ENCODE measurements at places on chromosomes 3 and 15. TPM values are rescaled to one million over a fixed set of nuclear protein-coding genes. Genes with fewer than 3 reads are reported as not detected.

DNA sequence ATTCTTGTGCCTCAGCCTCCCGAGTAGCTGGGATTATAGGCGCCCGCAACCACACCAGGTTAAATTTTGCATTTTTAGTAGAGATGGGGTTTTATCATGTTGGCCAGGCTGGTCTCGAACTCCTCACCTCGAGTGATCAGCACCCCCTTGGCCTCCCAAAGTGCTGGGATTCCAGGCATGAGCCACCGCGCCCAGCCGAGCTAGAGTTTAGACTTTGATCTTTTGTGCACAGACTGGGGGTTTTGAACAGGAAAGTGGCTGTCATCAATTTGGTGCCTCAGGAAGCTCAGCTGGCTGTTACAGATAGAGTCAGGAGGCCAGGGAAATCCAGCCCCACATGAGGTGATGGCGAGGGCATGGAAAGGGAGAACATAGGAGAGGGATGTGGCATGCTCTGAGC, 19.3 kb upstream of the IREB2 start:
- DNase-seq, result no peak

DNA sequence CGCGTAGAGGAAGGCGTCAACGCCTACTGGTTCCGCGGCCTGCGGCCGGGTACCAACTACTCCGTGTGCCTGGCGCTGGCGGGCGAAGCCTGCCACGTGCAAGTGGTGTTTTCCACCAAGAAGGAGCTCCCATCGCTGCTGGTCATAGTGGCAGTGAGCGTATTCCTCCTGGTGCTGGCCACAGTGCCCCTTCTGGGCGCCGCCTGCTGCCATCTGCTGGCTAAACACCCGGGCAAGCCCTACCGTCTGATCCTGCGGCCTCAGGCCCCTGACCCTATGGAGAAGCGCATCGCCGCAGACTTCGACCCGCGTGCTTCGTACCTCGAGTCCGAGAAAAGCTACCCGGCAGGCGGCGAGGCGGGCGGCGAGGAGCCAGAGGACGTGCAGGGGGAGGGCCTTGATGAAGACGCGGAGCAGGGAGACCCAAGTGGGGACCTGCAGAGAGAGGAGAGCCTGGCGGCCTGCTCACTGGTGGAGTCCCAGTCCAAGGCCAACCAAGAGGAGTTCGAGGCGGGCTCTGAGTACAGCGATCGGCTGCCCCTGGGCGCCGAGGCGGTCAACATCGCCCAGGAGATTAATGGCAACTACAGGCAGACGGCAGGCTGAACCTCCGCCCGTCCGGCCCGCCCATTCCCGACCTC, 4.1 kb downstream of the ISLR2 start:
- no peak for DNase-seq

GRCh38 chr3:67884345-67884744, 229.9 kb upstream of the SUCLG2 start:
- no peak for DNase-seq

DNA sequence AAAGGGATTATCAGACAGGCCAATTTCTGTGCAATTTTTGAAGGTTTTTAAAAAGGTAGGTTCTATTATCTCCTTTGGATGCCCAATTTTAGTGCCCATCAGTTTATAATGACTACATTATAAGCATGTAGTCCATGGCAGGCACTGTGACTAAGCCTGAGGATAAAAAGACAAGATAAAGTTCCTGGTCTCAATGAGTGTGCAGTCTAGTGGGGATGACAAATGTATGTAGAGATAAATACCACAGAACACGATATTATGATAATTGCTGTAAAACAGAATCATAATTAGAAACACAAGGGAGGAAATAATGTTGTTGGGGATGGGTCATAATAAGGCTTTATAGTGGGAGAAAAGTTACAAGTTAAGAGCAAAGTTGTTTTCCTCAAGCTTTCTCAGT, 163.1 kb downstream of the ZNF385D start:
- peak; percentile 3 for DNase-seq

GRCh38 chr3:72047221-72047871, 262.4 kb upstream of the PROK2 start:
- DNase-seq, result no peak

DUOX1 gene
- total RNA-seq, result not detected

GRCh38 chr3:194577986-194578905, 55.0 kb downstream of the TMEM44 start:
- peak; percentile 96 for DNase-seq

TMEM212 gene
- total RNA-seq, result not detected

SLC38A3 gene
- not detected for total RNA-seq

GRCh38 chr15:89898614-89899294, 5.0 kb upstream of the AP3S2 start:
- peak; percentile 42 for DNase-seq

C3orf20 gene
- total RNA-seq, result not detected

GMPPB gene
- 31.0 TPM for total RNA-seq

DNA sequence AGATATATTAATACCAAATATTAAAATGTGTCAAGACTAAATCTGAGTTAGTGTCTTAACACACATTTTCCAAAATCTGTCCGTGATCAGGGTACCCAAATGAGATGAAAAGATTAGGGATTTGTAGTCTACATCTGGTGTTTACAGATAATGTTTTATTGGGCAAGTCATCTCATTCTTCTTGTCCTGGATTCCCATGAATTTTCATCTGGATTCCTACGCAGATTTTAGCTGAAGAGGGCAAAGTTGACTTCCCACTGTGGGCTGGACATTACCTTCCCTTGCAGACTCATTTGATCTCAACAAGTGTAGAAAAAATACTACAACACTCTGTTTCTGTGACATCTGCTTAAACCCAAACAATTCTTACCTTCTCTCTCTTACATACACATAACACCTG, 79.1 kb downstream of the CEP63 start:
- DNase-seq, result no peak

DNA sequence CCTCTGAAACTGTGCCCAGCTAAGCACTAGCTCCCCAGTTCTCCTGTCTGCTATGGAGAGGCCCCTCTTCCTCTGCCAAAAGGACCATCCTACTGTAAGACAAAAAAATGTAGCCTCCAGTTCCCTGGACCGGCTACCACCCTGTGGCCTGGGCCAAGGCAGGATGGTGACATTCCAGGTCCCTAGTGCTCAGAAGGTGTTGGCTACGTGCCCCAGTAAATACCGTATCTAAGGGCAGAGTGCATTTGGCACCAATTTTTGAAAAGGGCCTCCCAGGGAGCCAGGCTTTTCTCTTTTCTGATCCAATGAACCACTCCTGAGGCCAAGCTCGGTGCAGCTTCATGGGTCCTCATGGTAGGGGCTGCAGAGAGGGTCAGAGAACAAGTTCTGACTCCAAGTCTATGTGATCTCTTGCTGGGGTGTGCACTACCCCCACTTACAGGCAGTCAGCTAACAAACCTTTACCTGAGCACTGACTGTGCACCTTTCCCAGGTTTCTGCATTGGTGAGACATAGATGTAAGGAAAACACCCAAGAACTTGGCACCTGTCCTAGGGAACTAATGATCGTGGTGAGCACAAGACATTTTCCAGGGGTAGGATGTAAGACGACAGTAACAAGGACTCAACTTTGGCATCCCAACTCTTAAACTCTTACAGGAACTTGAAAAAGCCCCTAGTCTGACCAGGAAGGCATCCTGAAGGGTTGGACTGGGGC, 32.6 kb downstream of the TLE3 start:
- DNase-seq, result no peak

DNA sequence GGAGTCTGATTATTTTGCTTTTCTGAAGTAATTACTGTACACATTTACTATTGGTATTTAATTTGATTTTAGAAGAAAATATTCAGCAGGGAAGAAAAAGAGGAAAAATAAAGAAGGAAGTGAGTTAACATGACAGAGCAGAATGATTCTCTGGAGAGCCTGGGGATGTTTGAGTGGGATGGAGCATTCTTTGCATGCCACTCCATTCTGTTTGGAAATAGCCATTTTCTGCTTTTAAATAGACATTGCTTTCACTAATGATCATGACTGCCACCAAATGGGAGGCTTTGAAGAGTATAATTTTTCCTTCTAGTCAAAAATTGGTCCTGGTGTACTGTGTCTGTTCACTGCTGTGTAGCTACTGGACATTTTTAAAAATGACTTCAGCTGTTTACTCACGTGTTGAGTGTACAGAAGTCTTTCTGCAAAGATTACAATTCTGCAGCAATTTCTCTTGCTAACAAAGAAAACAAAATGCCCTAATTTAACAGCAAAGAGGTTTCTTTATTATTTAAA, 196.1 kb downstream of the RYR3 start:
- DNase-seq, result no peak

GRCh38 chr15:31027910-31028578, 36.6 kb upstream of the MTMR10 start:
- DNase-seq, result peak; percentile 17

ARHGEF26 gene
- total RNA-seq, result 2.0 TPM

GRCh38 chr3:128318275-128318941, 148.3 kb downstream of the DNAJB8 start:
- no peak for DNase-seq

DNA sequence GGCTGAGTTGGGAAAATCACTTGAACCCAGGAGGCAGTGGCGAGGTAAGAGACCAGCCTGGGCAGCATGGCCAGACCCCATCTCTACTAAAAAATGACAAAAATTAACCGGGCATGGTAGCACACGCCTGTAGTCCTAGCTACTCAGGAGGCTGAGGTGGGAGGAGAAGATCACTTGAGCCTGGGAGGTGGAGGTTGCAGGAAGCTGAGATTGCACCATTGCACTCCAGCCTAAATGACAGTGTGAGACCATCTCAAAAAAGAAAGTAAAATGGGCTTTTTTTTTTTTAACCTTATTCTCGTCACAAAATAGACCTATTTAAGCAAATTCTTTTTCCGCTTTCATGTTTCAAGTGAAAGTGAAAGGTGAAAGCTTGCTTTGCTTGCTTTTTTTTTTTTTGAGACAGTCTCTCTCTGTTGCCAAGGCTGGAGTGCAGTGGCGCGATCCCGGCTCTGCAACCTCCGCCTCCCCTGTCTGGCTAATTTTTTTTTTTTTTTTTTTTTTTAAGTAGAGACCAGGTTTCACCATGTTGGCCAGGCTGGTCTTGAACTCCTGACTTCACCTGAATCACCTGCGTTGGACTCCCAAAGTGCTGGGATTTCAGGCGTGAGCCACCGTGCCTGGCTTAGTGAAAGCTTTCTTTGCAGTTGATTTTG, 3.6 kb downstream of the PDIA3 start:
- DNase-seq, result peak; percentile 27

- DNase-seq, result peak; percentile 80
Measured at GRCh38 chr3:30658328-30659052, 52.1 kb downstream of the TGFBR2 start.

DNA sequence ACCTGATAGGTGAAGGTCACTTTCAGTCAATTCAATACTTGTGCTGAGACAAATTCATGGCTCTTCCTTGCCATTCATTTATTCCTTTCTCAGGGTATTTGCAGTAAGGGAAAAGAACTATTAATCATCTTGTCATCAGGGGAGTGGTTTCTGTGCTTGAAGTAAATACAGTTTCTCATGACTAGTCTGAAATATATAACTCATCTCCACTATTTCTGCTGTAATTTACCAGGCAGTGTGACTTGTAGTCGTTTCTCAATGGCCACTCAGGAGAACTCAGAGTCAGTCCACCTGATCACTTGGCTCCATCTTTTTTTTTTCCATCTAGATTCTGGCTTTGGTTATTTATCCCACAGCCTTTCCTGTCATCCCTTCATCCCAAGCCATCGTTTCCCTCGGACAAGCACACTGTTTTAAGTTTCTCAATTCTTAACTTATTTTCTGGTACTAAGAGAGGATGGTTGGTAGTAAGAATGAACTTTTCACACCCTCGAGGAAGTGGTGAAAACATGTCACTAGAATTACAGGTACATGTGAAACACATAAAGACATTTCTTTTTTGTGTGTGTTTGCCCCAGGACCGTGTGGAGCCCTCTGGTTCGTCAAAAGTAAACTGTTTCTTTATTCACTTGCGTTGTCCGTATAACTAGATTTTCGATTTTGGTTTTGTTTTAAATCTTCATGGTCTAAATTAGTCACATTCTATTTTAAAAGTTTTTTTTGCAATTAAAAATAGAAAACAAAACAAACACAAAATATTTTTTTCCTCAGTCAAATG, 620.2 kb downstream of the ZBBX start:
- no peak for DNase-seq

SFMBT1 gene
- 12.5 TPM for total RNA-seq

GRCh38 chr15:83850015-83850414, 196.1 kb downstream of the ADAMTSL3 start:
- no peak for DNase-seq

SYNPR gene
- total RNA-seq, result not detected

- peak; percentile 36 for DNase-seq
Measured at GRCh38 chr3:136750209-136750896, 1.8 kb downstream of the STAG1 start.

DNA sequence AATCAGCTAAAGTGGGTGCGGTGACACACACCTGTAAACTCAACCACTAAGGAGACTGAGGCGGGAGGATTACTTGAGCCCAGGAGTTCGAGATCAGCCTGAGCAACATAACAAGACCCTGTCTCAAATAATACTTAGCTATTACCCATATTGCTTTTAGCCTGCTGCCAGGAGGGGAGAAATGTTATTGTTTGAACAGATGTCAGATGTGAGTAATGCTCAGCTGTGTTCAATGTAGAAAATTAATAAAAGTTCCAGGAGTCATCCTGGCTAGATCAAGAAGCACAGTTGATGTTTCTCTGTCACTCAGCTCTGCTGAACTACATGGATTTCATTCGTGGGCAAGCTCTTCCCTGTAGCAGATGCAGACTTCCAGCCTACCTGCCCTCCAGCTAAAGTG, 22.2 kb downstream of the LSM3 start:
- no peak for DNase-seq

DNA sequence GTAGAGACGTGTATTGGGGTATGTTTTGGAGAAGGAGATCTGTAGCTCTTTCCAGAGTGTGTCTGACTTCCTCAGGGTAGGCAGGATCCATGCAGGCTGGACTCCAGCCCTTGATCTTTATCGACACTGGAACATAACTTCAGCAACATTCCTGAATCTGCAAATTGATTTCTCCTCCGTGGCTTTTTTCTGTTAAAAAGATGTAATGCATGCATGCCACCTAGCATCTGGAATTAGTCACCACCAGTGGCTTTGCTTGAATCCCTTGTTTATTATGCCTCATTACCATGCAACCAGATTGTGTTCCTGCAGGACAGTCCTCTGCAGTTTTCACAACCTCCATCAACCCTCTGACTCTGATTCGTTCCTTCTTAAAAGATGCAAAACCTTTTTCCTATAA, 86.1 kb downstream of the CCNL1 start:
- DNase-seq, result peak; percentile 52

GRCh38 chr3:172396400-172396799, 51.9 kb downstream of the GHSR start:
- no peak for DNase-seq

MBNL1 gene
- 105 TPM for total RNA-seq

DNA sequence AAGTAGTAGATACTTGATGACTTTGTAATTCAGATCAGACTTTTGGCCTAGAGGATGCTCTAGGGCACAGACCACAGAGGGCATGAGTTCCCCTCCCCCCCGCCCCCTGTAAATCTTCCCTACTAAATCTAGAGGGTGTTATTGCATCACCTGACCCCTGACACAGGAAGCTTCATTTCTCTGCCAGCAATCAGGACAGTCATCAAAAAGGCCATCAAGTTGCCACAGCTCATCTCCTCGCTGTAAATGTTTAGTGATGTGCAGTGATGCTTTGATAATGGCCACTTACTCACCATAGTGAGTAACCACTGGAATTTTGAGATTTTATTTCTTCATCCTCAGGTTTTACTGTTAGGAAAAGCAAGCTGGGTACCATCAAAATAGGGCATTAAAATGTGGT, 289.2 kb upstream of the CHRM5 start:
- no peak for DNase-seq
